ENCODE measurements at places on chromosomes 12 and 14.

- no peak for DNase-seq
Observed at GRCh38 chr12:6774499-6775062, 2.3 kb downstream of the LAG3 start.

- no peak for DNase-seq
Observed at GRCh38 chr14:55749946-55750345, 169.9 kb downstream of the KTN1 start.

DNA sequence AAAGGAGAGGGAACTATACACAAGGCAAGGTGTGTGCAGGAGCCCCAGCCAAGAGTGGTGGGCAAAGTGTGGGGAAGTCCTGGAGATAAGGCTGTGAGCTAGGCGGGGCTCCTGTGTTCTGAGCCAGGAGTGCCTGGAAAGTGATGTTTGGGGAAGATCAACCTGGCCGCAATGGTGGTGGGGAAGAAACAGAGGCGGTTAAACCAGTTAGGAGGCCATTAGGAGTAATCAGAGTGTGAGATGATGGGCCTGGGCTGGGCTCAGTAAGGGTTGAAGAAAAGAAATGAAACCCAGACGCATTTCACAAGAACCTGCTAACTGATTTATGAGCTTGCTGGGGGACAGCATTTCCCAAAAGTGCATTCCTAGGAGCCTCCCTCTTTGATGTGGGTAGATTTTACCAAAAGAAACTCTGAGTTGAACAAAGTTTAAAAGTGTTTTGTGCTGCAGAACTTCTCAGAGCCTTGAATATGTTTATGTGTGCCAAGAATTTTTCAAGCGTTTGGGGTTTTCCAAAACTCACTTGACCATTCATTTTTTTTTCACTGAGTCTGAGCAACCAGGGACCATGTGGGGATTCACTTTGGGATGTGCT lies 34.2 kb upstream of the LRP1-AS start:
- DNase-seq: no peak

DNA sequence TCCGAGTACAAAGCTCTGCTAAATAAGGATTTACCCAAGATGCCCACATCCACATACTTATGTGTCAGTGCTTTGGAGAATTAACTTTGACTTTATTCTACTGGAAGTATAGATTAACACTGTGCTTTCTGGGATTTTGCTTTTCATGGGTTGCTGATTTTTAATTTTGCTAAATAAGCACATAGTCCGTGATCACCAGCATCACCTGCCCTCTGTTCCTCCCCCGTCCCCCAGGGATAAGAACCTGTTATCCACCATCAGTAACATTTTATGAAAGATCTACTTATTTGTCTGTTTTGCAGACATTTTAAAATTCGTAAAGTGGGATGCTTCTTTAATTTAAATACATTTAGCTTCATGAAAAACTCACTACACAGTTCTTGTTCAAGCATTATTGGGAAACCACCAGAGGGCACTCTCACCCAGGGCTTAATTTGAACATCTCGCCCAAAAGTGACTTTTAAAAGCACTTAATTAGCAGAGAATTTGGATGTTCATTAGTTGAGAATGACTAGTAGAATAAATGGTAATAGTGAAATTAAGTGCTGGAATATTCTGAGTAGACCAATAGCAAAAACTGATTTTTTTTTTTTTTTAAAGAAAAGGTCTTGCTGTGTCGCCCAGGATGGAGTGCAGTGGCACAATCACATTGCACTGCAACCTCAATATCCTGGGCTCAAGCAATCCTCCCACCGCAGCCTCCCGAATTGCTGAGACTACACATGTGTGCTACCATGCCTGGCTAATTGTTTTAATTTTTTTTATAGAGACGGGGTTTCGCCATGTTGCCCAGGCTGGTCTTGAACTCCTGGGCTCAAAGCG lies 35.7 kb downstream of the MRPL42 start:
- no peak for DNase-seq

DNA sequence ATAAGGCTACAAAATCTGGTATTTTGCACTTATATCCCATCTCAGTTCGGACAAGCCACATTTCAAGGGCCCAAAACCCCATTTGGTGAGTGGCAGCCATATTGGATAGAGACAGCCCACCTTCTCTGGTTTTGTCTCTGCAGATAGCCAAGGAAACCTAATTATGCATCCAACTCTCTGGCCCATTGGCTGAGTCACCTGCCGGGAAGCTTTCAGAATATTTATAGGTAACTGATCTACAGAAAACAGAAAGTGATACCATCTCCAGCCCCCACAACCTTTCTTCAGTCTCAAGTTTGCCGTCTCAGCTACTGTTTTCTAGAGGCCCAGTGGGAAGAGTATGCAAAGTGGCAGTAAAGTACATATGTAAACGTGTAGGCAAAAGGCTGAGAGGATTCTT lies 33.7 kb upstream of the PPP1CC start:
- no peak for DNase-seq
